Esophagus squamous epithelium (tissue), 5 donors: ENCODE measurements at places on chromosomes 2 and 18.

DNA sequence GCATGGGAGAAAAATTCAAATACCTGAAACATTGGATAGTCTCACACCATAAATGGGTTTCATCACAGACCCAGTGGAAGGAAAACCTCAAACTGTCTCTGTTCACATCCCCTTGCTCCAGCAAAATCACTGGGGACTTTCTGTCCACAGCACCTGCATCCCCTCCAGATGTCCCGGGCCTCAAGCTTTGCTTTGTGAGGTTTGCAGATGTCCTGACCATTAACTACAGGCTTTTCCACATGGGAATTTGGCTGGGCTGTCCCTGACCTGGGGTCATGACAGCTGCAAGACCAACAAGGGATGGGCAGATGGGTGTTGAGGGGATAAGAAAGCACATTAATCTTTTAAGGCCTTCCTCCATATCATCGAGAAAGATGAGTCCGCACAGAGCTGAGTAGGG is 427.9 kb downstream of the TXNL1 start:
- DNase-seq, result no peak

DNA sequence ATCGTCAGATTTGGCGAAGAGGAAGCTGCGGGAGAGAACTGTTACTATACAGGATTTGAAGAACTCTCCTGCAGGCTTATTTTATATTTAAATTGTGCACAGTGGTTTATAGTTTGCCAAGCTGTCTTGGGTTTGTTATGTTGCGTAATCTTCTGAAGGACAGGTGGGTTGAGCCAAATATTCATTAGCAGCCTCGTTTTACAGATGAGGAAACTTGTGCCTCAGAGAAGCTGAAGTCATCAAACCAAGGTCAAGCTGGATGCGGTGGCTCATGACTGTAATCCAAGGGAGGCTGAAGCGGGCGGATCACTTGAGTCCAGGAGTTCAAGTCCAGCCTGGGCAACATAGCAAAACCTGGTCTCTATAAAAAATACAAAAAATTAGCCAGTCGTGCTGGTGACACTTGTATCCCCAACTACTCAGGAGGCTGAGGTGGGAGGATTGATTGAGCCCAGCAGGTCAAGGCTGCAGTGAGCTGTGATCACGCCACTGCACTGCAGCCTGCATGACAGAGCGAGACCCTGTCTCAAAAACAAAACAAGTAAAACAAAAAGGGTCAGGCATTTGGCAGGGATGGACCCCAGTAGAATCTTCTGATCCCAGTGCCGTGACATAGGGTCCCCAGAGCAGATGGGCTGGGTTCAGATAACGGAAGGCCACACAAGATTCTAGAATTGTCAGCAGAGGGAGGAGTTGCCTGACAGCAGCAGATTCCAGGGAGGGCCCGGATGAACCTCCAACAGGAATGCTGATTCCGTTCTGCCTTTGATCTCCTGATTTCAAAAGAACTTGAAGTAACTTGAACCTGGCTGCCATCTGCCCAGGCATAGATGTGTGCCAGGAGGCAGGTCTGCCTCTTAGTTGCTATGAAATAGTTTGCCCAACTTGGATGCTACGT is 50.6 kb downstream of the SH3BP4 start:
- DNase-seq, result no peak

GRCh38 chr18:10895976-10896375 is 253.4 kb downstream of the PIEZO2 start:
- no peak for DNase-seq

DNA sequence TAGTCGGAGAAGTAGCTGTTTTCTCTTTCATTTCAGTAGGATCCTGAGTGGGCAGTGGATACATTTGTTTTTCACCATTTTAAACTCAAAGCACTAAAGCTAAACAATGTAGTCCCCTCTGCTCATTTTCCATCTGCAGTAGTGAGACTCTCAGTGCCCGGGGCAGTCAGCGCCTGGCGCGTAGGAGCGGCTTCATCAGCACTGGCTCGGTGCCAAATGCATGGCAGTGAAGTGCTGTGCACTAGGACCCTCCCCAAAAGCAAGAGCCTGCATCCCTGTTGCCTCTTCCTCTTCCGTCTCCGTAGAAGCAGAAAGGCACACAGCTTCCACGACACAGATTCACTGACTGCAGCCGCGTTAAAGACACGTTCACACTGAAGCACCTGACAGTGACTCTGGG is 19.0 kb upstream of the ESPNL start:
- no peak for DNase-seq

- no peak for DNase-seq
Observed at GRCh38 chr2:56287508-56287907, 103.7 kb downstream of the CCDC85A start.

- no peak for DNase-seq
Observed at GRCh38 chr2:219447242-219448098, 12.8 kb downstream of the SPEG start.

DNA sequence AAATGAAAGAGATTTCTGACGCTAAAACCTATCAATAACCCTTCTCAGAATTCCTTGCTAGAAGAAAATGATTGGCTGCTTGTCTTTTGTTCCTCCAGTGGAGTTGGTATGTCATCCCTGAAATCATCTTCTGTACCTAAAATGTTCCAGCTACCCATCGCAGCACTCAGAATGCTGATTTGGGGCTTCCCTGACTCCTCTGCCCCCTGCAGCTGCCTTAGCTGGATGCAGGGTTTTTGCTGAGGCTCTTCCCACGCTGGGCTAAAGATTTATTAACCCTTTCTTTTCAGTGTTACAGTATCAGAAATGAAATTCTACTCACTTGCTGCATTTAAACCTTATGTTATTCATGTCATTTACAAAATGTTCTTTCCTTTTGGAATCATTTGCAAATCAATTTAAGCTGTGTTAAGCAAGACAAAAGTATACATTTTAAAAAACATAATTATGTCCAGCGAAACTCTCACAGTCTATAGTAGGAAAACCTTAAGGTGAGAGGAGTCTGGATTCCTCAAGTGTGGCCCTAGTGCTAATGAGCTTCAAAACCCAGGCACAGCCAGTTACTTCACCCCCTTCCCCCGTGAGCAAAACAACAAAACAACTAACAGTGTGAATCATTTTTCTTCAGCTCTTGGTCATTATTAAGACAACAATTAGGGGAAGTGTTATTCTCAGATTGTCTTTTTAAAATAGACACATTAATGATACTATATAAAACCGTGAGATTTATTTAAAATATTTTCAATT is 32.8 kb downstream of the PKP4 start:
- no peak for DNase-seq

DNA sequence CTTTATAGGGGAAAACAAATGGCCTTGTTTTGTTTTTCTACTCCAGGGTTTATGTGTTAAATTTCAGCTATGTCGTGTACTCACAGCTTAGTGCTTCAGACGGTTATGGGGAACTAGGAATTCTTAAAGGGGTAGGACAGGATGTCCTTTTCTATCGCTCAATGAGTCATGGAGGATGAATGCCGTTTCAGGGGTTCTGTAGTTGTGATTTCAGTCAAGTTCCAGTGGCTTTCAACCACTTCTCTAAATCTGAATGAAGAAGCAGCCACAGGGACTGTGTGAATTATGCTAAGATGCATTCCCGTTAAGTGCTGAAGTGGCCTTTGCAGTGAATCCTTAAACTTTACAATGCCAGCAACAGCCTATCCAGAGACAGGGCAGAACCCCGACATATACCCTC is 1231.7 kb upstream of the ZEB2 start:
- DNase-seq, result no peak

- DNase-seq, result no peak
Observed at GRCh38 chr2:184316921-184317320, 281.4 kb upstream of the ZNF804A start.

DNA sequence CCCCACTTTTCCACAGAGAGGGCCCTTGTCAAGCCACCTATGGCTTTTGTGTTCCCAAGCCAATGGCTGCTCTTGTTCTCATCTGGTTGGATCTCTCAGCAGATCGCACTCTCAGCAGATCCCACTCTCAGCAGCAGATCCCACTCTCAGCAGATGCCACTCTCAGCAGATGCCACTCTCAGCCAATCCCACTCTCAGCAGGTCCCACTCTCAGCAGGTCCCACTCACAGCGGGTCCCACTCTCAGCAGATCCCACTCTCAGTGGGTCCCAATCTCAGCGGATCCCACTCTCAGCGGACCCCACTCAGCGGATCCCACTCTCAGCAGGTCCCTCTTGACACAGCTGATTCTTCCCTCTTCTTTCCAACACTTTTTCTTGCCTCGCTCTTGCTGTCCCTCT is 59.3 kb upstream of the MGAT4A start:
- no peak for DNase-seq

DNA sequence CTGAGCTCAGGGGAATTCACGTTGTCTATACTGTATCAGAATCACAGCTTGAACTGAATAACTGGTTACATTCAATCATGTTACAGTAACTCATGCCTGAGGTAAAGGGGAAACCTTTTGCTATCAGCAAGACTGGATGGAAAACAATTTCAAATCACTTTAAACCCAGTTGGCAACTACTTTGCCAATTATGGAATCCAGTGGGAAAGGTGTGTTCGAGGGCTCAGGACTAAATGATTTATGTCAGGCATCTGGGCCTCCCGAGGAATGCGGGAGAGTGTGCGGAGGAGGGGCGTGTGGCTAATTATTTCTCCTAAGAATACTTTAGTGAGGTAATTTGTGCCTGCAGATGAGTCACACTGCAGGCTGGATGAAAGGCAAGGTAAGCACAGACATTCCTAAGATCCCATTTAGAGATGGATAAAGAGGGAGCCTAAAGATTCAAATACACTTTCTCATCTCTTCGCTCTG is 100.1 kb downstream of the HRH4 start:
- no peak for DNase-seq

- DNase-seq, result no peak
Observed at GRCh38 chr2:71496156-71496770, 42.9 kb downstream of the DYSF start.

DNA sequence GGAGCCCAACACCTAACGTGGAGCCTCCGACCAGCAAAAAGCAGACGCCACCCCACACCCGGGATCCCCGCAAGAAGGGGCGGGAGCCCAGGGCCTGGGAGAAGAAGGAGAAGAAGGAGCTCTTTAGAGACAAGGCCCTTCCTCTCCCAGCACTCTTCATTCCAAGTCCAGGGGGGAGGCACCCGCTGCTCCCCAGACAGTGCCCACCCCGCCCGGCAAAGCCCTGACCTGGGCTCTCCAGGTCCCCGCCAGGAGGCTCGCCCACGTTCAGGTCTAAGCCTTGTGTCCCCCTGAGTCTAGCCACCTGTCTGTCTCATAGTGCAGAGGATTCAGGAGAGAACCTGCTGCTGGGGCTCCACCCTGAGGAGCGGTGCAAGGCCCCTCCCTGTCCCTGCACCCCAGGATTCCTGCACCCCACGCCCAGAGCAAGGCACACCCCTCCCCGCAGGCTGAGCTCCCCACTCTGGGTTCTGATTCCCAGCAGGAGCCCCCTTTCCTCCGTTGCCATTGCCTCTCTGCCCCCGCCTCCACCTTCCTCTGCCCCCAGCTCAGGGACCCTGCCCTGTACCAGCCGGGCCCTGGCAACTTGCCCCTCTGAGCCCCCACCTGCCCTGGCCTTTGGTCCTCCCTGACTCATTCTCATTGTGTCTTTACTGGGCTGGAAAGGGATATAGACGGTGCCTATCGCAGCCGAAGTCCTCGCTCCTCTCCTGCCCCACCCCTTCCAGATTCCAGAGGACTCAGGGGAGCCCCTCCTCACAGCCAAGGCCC is 33.5 kb upstream of the GPC1 start:
- no peak for DNase-seq

DNA sequence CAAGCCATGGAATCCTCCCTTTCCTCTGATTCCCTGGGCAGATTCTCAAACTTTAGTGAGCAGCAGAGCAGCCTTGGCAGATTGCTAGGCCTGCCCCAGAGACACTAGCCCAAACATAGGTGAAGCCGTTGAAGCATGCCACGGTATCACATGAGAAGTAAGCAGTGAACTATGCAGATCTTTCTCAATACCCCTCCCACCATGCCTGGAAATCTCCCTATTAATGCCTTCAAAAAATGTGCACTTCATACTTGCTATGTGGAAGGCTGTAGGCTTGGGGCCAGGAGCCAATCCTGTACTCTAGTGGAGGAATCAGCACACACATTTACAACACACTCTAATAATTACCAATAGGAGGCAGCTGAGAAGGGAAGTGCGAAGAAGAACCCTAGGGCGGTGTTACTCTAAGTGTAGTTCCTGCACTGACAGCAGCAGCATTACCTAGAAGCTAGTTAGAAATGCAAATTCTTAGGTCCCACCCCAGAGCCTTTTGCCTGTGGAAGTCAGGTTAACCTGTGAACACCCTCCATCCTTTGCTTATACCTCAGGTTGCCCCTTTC is 305.1 kb upstream of the SPRED2 start:
- DNase-seq, result no peak

- no peak for DNase-seq
Observed at GRCh38 chr18:21296045-21296444, 54.0 kb downstream of the GREB1L start.

DNA sequence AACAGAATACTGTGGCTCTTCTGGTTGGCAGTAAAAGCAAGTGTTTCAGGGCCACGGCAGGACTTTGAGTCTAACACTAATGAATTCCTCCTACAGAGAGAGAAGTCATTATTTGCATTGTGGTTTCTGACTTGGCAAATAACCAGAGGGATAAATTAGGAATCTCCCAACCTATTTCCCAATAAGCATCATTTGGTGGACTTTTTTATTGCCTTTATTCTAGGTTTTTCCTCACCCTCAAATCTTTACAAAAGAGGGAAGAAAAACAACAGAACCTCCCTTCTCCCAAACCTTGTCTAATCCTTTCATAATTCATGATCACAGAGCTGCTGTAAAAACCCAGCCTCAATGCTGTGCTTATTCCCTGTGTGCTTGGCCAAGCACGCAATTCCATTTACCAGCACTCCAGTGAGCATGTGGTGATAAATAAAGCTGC is 179.7 kb downstream of the AGPS start:
- DNase-seq, result no peak

- no peak for DNase-seq
Observed at GRCh38 chr2:197813093-197813787, 8.8 kb downstream of the PLCL1 start.

GRCh38 chr2:1561811-1562421 is 148.7 kb downstream of the TPO start:
- DNase-seq, result no peak

DNA sequence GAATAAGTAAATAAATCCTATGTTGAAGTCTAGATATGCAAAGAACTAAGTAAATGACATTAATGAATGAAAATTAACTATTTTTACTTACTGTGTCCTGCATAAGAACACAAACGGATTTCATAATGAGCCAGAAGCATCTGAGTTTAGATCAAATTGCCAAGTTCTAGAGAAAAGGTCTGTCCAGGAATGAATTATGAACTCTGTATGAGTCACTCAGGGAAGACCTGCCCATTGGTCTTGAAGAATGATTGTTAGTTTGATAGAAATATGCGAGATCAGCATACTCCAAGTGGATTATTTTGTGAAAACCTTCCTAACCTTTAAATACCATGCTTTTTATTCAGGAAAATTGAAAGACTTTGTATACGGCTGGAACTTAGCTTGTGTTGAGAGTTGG is 189.5 kb downstream of the DOK6 start:
- DNase-seq, result no peak

DNA sequence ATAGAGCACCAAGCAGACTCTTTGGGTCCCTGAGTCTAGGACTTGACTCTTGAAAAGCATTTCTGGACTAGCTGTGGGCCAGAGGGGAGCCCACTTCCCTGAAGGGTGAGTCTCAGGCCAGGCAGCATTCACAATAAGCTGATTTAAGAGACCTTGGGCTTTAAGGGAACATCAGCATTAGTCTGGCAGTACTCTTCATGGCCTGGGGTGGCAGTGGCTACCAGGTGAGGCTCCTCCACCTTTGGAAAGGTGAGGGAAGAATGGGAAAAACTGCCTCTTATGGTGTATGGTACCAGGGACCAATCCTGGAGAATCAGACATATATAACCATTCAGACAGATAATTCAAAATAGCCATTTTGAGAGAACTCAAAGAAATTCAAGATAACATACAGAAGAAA is 599.9 kb upstream of the POU3F3 start:
- no peak for DNase-seq
